Caco-2 (cell line): ENCODE measurements at places on chromosomes 1 and 21.

- DNase-seq, result no peak
Observed at GRCh38 chr21:43367296-43367695, 59.6 kb downstream of the SIK1 start.

DNA sequence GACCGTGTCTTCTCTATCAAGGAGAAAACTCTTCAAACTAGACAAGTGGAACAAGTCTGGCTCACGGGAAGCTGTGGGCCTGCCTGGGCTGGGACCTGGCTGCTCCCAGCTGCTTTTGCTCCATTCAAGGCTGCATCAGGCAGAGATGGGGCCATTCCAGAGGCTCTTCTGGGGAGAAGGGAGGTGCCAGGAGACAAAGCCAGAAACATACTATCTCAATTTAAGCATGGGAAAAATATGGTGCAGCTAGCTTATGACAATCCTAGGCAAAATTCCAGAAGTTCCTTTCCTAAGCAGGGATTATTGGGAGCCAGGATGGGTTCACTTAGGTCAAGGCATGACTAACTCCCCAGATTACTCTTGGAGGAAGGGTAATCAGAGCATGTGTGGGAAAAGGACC, 90.8 kb upstream of the SLC2A1 start:
- no peak for DNase-seq

GRCh38 chr1:232786845-232787455, 18.3 kb upstream of the MAP10 start:
- no peak for DNase-seq

GRCh38 chr1:167161242-167161641, 59.4 kb upstream of the POU2F1 start:
- DNase-seq, result peak; percentile 75

GRCh38 chr21:34606051-34606450, 8.9 kb downstream of the RCAN1 start:
- no peak for DNase-seq

- DNase-seq, result no peak
Observed at GRCh38 chr21:41712201-41712600, 54.7 kb downstream of the RIPK4 start.

DNA sequence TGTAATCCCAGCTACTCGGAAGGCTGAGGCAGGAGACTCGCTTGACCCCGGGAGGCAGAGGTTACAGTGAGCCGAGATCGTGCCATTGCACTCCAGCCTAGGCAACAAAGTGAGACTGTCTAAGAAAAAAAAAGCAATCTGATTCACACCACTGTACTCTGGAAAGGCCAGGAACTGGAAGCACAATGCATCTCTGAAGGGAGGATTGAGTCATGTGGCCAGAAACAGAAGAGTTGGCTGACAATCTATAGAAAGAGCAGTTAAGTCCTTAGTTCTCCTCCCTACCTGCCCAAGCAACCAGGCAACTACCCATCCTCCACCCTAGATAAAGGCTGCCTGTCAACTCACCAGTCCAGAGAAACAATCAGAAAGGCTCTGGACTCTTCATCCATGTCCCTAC, 45.9 kb downstream of the PIK3R3 start:
- DNase-seq, result no peak

GRCh38 chr1:21536218-21536617, 27.0 kb downstream of the ALPL start:
- no peak for DNase-seq

- no peak for DNase-seq
Observed at GRCh38 chr21:45110873-45111624, 36.7 kb downstream of the ADARB1 start.

- DNase-seq, result no peak
Observed at GRCh38 chr1:166489356-166489669, 322.5 kb upstream of the FAM78B start.

DNA sequence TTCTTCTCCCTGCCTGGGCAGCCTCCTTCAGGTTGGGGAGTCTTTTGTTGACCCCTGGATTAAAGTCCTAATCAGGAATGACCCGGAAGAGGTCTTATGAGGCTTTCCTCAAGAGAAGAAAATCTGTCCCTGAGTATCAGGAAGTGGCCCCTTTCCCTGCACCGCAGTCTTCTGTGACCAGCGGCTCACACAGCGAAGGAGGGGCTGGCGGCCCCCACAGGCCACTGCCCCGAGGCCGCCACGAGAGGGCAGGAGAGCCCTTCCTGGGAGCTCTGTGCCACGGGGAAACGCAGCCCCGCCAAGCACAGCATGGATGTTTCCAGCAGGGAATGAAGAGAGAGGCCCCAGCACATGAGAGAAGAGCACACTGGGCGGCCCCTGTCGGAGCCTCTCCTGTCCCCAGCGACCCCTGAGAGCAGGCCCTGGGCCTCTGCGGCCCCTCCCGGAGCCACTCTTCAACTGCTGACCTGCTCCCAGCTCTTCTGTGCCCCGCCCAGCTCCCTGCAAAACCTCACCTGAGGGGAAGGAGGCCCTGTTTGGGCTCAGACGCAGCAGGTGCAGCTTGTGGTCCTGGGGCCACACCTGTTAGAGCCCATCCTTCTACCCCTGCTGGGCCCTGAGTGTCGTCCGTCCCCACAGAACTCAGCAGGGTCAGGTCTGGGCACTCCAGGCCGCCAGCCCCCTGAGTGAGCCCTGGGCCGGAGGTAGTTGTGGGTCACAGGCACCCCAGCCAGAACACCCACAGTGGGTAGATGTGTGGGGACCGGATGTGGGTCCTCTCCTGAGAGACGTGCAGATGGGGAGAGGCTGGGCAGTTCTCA, 4.9 kb upstream of the POFUT2 start:
- DNase-seq, result peak; percentile 89

DNA sequence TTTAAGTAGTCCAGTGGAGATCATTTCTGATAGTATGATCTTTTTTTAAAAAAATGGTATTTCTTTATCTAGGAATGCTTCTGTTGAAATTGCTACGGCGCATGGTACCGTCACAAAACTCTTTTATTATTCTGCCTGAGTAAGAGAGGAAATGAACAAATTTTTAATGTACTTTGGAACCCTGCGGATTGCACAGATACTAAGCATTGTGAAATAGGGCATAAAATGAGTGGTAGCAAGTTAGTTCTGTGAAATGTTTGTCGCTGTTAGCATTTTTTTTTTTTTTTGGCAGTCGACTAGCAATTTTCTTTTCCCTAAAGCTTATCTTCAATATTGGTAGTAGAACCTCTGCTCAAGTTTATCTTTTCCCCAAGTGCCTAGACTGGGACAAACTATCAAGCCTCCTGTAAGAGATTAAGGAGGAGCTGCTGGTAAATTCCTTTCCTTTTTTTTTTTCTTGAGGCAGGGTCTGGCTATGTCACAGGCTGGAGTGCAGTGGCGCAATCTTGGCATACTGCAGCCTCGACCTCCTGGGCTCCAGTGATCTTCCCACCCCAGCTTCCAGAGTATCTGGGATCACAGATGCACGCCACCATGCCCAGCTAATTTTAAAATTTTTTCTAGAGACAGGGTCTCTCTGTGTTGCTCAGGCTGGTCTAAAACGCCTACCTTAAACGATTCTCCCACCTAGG, 2.2 kb downstream of the ITSN1 start:
- DNase-seq, result peak; percentile 50

DNA sequence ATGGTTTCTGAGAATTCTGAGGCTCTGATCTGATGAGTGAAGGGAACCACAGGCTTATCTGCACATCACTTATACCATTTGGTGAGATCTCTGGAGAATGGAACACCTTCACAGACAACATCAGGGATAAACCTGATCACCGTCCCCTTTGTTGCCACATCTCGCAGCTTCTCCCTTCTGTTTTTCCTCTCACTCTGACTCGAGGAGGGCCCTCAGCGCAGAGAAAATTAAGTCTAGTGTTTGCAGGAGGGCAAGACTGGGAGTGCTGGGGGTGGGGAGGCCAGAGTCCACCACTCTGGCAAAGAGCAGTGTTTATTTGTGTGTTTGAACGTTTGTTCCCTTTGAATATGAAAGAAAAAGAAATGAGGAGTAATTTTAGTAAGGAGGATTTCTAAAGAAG, 29.0 kb upstream of the BATF3 start:
- no peak for DNase-seq

GRCh38 chr1:22889213-22889827, 83.3 kb downstream of the LACTBL1 start:
- DNase-seq, result no peak

- no peak for DNase-seq
Observed at GRCh38 chr1:60978421-60979357, 103.7 kb upstream of the NFIA start.

GRCh38 chr21:40215941-40216340, 348.7 kb downstream of the PCP4 start:
- DNase-seq, result no peak

DNA sequence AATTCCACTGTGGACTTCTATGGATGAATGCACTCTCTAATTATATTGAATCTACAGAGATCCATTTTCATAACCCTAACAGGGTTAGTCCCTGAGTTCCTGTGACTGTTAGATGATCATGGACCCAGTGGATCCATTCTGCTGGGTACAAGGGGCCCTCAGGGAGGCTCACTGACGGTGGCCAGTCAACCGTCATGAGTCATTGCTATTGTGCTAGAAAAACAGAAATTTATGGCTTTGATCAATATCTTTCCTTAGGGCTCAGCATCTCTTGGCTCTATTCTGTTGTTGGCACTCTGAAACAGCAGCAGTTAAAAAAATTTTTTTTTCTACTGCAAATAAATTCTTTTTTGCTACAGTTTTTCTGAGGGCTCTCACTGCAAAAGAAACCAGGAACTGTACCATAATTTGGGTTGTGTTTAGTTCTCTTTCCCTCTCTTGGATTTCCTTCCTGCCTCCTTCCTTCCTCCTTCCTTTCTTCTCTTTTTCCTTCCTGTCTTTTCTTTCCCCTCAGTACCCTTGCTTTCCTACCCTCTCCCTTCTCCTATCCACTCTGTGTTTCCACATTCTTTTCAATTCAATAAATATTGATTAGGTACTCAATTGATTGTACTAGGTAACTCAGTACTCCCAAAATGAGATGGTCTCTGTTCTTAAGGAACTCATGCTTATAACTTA, 49.5 kb downstream of the UTP25 start:
- DNase-seq, result no peak

- peak; percentile 54 for DNase-seq
Observed at GRCh38 chr1:94807742-94808491, 12.2 kb upstream of the SLC44A3 start.

DNA sequence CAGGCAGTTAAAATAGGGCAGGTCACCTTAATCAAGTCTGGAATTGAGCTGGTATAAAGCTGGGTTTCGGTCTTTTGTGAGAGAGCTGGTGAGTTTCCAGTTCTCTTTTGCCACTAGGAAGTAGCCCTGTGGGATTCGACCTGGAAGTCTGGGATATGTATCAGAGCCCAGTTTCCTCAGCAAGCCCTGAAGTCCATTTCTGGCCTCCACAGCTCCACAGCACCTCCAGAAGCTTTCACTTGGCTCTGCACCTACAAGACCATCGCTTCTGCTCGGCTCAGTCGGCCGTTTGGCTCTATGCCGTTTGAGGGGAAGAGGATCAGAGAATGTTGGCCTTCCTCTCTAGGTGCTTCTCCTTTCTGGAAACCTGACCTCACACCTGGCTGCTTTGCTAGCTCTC, 148.0 kb downstream of the GALNT2 start:
- DNase-seq, result peak; percentile 14

DNA sequence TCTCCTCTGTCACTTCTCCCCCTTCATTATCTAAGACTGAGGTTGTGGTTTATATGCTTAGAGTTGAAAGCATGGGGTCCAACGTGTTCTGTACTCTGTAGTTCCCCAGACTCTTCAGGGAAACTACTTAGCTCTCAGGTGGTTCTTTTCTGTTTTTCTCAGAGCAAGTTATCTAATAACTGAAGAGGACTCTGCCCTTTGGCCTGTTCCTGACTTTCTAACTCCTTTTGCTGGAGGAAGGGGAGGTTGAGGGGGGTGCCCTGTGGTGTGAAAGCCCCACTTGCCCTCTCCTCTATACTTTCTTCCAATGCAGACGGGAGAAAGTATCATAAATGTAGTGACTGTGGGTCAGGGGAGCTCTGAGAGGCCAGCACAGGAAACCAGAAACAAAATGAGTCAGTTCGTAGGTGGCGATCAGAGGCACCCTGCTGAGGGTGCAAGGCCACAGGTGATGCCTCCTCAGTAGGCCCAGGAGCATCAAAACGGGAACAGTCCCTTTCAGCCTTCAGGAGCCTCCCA, 5.0 kb downstream of the SLC25A44 start:
- no peak for DNase-seq

- peak; percentile 55 for DNase-seq
Observed at GRCh38 chr1:99481391-99481996, 164.4 kb upstream of the PALMD start.

GRCh38 chr21:35827004-35827403, 233.3 kb downstream of the SETD4 start:
- no peak for DNase-seq

GRCh38 chr21:24188506-24188905, 1418.8 kb downstream of the MRPL39 start:
- DNase-seq, result no peak

- no peak for DNase-seq
Observed at GRCh38 chr1:62097464-62097863, 97.2 kb upstream of the L1TD1 start.

- DNase-seq, result no peak
Observed at GRCh38 chr1:187931776-187932175, 1103.0 kb downstream of the PLA2G4A start.

DNA sequence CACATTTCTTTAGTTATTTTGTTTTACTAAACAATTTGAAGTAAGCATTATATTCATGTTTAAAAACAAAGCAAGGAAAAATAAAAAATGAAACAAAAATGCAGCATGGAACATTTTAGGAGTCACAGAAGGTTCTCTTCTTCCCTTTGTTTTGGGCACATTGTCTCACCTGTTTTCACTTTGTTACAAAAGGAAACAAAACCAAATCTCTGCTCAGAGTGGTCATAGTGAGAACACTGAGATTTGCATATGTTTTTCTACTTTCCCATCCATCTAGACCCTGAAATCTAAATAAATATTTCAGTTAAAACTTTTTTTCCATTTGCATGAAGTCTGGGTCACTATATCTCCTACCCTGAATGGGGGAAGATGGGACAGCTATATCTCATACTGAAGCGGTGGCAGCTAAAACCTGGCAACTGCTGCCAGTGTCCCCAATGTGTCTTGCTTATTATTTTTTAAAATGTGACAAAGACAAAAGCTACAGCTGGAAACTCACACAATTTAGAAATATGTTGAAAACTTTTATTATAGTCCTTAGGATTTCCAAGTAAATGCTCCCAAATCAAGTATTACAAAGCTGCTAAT, 3.5 kb downstream of the EXOC8 start:
- DNase-seq, result no peak

- DNase-seq, result no peak
Observed at GRCh38 chr1:205232945-205233397, 5.2 kb downstream of the TMCC2 start.

GRCh38 chr1:22043198-22043769, 9.2 kb upstream of the CDC42 start:
- peak; percentile 83 for DNase-seq

DNA sequence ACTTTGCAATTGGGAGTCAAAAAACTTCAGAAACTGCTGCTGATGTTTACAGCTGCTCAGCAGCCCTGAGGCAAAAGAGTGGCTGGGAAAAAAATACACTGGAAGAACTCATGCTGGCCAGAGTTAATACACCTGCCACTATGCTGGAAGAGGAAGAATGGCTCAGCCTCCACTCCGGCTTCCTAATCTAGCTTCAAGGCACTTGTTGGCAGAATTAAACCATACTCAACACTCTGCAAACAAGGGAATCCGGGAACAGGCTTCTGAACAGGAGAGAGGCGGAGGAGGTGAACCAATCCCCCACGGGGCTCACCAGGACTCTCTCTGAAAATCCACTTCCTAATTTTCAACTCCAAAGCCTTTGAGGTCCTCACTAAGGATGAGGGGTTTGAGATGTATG, 120.1 kb downstream of the CCDC185 start:
- no peak for DNase-seq
